CD4-positive, alpha-beta T cell treated with Interleukin-15 for 4 hours (primary cell): ENCODE measurements at places on chromosomes 3 and 15.

DNA sequence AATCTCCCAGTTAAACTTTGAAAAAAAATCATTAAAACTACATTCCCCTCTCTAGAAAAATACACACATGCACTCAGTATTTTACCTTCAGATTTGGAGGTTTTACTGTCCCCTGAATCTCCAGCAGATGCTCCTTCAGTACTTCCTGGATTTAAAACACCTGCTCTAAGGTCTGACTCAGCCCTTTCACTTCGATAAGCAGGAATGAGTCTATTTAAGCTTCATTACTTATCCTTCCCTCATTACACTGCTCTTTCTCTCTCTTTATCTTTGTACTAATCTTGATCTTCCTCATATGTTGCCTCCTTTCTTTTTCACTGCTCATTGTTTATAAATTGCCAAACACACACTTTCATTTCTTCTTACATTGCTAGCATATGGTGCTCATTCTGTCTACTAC lies 443.9 kb downstream of the DIPK2A start:
- DNase-seq = no peak

- DNase-seq = no peak
These were observed 32.2 kb upstream of the LACTB start for GRCh38 chr15:63089260-63090043.

GRCh38 chr3:110459021-110459420 lies 612.6 kb upstream of the NECTIN3 start:
- DNase-seq = no peak

DNA sequence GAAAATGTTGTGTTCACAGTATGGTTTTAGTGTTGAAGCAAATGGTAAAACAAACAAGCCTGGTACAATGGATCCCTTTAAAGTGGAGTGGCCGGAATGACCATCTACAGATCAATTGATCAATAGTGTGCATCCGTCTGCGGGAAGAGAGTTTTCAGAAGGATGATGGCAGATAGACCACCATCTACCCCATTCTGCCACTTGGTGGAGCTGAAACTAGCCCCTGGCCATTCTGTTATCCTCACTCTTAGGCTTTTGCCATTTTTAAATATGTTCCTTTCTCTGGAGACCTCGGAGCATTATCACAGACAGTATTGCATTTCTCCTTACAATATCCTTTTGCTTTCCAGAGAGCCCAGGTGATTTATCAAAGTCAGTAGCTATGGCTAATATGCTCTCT lies 258.9 kb upstream of the CFAP20DC start:
- DNase-seq = no peak
